ENCODE measurements at places on chromosomes 6 and 20.

DNA sequence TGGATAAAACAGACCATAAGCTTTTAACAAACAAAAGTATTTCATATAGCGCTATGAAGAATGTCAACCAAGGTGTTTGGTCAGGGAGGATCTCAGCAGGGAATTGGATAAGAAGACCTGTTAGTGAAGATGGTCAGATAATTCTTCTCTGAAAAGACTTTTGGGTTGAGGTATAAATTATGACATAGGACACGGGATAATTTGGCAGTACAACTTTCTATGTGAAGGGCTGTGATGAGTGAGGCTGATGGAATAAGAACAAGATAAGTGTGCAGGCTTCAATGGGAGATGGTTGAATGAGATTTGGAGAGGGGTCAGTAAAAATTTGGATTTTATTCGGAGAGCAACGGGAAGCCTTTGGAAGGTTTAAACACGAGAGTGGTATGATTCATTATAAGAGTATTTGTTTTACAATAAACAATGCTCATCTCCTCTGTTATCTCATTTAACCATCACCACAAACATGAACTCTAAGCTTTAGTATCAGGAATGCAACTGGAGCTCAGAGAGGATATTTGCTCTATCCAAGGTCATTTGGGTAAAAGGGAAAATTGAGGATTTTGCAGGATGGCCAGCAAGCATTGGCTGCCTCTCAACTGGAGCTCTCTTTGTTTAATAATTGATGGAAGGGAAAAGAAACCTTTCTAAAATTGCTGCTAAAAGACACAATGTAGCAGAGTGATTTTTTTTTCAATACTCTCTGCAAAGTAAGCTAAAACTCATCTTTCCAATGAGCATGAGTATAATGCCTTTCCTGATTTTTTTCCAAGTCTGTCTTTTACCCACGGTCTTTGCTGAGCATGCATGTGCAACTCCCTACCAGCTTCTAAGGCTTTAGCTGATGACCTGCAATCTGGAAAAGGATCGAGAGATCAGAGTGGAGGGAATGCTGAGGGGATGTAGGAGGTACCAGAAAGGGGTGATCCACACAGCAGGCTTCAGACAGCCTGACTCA, 534.0 kb downstream of the CBLN4 start:
- no peak for DNase-seq

DNA sequence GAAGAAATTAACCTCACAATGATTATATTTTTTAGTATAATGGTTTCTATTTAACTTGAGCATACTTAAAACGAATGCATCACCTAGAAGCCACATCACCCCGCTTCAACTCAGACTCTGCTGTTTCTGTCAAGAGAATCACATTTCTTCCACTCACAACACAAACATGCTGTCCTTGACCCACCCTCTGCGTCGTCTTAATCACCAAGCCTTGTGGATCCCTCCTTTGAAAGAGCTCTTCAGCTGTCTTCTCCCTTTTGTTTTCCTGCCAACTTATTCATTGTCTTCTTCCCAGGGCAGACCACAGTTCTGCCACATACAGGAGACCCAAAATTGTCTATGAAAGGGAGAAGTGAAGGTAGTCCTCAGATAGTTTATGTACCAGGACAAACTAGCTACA, 595.6 kb upstream of the AGPAT4 start:
- DNase-seq, result no peak

DNA sequence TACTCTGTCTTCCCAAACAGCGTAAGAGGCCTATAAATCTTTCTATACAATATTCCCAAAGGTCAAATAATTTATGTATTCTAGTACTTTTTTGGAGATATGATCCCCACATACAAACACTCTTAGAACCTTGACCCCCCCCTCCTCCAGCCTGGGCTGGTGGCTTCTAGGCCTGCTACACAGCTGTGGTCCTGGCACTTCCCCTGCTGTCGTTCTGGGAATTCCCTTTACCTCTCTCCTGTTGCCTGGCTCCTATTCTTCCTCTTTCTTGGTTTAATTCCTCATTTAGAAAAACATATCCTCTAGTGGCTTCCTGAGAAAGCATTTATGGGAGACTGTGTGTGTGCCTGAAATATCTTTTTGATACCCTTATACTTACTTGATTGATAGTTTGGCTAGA, 4.1 kb upstream of the TXLNB start:
- DNase-seq, result no peak

DNA sequence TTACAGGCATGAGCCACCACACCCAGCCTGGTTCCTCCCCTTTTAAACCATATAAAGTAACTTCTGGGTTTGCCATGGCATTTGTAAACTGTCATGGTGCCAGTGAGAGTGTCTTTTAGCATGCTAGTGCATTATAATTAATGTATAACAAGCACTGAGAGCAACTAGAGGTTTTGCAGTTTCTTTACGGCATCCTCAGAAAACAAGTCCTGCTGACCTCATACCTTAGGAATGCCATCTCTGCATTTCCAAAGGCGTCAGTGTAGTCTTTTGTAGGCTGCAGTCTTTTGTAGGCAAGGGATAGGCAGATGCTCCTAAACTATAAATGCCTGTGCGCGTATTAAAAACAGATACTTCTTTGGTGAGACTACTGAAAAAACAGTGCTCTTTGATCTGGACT, 75.0 kb upstream of the EZR start:
- no peak for DNase-seq

DNA sequence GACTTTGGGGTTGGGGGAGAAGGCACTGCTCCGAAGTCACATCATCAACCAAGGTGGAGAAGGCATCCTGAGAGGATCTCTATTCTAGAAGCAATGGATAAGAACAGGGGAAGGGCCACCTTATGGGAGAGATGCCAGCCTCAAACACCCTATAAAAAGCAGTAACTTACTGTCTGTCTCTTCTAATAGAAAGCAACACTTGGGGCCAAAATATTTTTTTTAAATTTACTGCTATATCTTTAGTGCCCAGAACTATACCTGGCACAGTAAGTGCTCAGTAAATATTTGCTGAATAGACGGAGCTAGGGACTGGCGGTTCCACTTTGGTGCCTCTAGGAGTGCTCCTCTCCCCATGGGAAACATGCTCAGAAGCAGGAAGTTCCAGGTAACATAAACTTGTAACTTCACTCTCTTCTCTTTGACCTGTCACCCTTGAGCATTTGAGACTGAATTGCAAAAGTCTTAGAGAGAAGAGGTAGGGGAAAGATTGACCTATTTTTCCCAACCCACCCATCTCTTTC, 807 bp upstream of the OTOR start:
- no peak for DNase-seq

- no peak for DNase-seq
Measured at GRCh38 chr20:42442716-42443115, 747.0 kb downstream of the PTPRT start.

GRCh38 chr20:32775336-32775991, 13.3 kb downstream of the DNMT3B start:
- DNase-seq, result no peak

All from ascending aorta (tissue), 2 donors.